NCI-H1417 (cell line): ENCODE measurements at places on chromosomes 3 and 15.

- no peak for DNase-seq
Observed at GRCh38 chr3:99418209-99418635, 220.2 kb upstream of the COL8A1 start.

DNA sequence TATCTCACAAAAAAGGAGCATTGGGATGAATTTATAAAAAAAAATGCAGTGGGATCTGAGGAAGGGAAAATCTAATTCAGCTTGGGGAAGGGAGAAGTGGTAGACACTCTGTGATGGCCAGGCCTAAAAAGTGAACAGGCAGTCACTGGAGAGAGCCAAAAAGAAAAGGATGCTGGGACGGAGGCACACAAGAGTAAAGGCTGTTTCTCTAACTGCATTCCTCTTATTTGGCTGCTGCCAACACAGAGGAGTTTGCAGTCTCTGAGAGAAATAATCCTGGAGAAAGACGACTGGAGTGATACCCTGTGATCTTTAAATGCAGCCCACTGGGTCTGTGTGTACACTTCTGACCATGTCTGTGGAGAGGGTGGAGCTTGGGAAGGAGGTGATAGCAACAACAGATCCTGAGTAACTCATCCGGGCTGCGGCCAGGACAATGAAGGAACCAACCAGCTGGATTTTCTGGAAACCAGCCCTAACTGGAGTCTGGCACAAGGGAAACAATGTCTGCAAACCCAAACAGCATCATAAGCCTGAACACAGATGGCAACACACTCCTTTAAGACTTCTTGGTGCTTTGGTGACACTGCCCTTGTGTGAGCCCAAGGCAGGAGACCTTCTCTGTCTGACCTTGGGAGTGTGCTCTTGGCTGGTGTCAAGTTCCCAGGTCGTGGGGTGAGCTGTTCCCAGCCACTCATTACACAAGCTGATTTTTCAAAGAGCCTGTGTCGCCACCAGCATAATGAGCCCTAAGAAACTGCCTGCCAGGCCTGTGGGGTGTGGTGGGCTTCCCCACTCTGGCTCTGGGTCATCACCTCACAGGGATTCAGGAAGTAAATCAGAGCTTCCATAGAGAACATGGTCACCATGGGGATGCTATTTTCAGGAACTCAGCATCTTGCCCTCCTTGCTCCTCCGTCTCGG, 8.0 kb downstream of the FYCO1 start:
- no peak for DNase-seq

DNA sequence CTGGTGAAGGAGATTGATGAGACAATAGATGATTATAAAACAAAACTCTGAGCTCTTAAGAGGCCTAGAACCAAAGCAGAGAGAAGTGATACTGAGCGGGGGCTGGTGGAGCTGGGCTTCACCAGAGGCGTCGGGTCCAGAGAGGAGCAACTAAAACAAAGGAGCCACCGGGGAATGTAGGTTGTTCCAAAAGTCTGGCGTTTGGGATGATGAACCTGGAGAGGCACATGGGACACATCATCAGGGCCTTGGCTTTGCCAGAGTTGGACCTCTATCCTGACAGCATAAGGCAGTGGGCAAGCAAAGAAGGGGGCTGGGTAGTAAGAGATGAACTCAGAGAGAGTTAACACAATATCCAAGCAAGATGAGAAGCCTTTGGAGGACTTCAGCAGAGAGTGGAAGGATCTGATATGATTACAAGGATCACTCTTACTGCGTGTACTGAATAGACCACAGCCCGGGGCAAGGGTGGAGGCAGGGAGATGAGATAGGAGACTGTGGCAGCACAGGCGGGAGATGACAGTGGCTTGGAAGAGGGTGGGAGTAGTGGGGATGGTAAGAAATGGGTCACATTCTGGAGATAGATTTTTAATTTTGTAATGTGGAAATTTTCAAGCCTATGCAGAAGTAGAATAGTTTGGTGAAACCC, 36.0 kb upstream of the RASA2 start:
- DNase-seq, result no peak

- no peak for DNase-seq
Observed at GRCh38 chr3:107561980-107562379, 39.2 kb downstream of the BBX start.

DNA sequence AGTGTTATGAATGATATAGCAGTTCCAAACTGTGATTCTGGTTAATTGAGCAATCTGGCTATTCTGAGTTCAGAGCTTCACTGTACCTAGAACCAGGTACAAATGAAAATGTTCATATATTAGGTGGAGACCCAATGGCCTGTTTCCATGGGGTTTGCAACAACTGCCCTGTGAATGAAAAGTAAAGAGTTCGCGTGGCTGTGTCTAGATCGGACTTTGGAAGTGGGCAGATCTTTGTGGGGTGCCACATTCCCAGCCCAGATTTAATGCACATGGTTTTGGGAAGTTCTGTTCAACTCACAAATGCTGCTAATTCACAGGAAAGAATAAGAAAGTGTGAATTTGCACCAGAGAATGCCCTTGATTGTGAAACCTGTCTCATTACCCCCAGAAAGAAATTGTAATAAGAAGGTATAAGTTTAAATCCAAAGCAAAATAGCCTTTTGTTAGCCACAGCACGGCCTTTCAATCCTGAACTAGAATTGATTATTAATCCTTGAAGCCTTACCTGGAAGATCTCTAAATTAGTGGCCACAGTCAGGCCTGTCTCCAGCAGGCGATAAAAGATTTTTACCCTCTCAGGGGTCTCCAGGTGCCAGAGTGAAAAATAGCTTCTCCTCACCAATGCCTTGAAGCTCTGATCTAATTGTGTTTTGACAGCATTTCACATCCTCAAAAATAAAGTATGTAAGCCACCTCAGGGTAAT, 22.6 kb downstream of the WHAMM start:
- no peak for DNase-seq

- no peak for DNase-seq
Observed at GRCh38 chr15:62588938-62589670, 424.0 kb upstream of the C2CD4B start.

DNA sequence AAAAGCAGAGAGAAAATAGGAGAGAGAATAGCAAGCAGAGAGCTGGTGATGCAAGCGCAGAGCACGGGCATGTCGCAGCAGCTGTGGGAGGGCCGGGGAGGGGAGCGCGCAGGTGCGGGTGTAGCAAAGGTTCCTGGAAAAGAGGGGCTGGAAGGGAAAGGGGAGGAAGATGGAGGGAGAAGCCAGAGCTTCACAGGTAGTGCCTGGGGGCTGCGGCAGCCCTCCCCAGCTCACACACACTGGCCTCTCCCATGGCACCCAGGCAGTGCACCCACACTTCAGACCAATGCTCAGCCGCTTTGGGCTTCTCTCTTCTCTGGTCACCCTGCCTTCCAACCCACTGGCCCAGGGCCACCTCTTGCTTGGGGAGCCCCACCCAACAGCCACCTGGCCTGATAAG, 72.1 kb downstream of the ADAMTS7 start:
- DNase-seq, result no peak

DNA sequence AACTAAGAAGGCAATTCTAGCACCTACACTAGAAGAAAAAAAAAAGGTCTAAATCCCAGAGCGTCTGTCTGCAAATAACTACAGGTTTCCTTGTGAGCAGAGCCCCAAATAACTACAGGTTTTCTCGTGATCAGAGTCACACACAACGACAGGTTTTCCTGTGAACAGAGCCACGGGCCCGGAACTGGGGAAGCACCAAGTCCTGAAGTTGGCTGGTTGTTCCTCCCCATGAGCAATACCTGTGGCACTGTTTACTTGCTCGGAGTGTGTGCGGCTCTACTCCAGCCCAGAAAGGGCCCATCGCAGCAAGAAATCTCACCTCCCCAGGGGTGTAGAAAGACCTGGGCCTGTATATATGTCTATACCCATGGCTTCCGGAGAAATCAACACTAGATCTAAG, 644 bp upstream of the MASP1 start:
- no peak for DNase-seq

GRCh38 chr15:74108111-74108510, 22.3 kb upstream of the ISLR2 start:
- no peak for DNase-seq

- no peak for DNase-seq
Observed at GRCh38 chr3:150922611-150923010, 17.4 kb upstream of the MINDY4B start.

DNA sequence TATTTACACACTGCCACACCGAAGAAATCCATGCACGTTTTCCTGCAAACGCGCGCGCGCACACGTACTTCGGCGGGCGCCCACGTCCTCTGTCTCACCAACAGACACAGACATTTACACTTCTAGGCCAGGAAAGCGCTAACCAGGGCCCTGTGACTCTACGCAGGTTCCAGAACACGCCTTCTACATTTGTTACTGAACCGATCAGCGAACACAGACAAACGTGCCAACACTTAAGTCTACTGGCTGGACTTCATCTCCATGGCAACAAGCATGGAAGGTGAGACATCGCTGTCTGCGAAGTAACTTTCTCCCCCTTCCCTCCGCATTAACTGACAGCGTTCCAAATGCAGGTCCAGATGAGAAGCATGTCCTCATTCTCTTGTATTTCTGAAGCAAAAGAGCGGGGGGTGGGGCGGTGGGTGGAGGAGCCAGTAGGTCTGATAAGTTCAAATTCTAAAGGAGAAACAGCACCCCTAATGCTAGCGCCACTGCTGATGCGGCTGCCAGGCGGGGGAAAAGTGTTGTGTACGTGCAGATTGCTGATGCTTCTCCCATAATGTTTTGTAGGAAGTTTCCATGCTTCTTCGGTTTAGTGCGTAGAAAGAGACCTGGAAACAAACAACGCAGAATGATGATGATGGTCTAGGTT, at the start of gene CTXN2:
CTXN2 (plus strand) TSS at position 92 of the 652 bp plus-strand sequence. CDS start 9,636 bp downstream, outside the sequence.
- peak; percentile 44 for DNase-seq

- DNase-seq, result peak; percentile 80
Observed at GRCh38 chr15:51681303-51681963, at the start of gene SCG3. Gene SCG3 (plus strand): TSS chr15:51681503. CDS start chr15:51681756, 253 bp downstream.

- DNase-seq, result peak; percentile 53
Observed at GRCh38 chr3:122560680-122561079, 3.4 kb downstream of the PARP9 start.

DNA sequence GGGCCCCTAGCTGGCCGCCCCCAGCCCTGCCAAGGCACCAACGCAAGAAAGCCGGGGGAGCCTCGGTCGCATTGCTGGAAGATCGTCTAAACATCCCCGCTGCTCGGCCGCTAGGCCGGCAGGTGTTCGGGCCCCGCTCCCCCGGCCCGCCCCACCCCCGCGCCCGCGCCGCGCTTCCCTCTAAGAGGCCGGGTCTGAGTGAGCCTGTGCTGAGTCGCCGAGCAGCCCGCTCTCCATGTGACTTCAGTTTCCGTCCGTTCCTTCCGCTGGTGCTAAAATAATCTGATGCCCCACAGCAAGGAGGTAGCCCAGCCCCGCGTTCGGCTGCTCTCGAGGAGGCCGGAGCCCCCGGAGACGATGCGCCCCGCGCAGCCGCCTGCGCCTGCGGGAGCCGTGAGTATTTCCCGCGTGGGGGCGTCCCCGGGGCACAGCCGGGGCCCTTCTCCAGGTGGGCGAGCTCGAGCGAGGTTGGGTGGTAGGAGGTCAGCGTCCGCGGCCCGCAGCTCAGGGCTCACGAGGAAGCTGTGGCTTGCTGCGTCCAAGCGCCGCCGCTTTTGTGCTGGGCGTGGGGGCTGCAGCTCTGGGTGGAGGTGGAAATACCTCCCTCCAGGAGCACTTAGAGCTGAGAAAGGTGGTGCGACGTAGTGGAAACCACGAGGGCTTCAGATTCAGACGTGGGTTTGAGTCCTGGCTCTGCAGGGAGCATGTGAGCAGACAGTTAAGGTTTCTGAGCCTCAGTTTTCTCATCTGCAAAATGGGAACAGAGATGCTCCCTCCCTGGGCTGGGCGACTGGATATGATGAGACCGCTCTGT, at the start of gene NRROS:
NRROS (plus strand) TSS at position 212 of the 814 bp plus-strand sequence. CDS start 14,846 bp downstream, outside the sequence.
- peak; percentile 88 for DNase-seq

GRCh38 chr15:84985158-84985557, 3.5 kb downstream of the PDE8A start:
- DNase-seq, result no peak

GRCh38 chr3:196138482-196139254, 56.8 kb upstream of the TFRC start:
- no peak for DNase-seq

DNA sequence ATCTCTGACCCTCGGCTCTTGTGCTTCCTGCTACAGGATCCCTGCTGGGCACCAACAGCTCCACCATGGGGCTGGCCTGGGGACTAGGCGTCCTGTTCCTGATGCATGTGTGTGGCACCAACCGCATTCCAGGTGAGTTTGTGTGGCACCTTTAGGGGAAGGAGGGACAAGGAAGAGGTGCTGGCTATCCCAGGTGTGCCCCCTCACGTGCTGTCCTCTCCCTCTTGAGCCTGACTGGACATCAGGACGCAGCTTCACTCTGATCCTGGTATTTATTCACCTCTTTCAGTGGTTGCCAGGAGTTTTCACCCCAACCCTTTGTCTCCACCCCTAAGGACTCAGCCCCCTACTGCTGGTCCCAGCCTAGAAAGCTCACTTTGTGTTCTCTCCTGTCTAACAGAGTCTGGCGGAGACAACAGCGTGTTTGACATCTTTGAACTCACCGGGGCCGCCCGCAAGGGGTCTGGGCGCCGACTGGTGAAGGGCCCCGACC, 960 bp downstream of the THBS1 start:
- no peak for DNase-seq

GRCh38 chr15:77201665-77202064, 130.8 kb upstream of the TSPAN3 start:
- no peak for DNase-seq

DNA sequence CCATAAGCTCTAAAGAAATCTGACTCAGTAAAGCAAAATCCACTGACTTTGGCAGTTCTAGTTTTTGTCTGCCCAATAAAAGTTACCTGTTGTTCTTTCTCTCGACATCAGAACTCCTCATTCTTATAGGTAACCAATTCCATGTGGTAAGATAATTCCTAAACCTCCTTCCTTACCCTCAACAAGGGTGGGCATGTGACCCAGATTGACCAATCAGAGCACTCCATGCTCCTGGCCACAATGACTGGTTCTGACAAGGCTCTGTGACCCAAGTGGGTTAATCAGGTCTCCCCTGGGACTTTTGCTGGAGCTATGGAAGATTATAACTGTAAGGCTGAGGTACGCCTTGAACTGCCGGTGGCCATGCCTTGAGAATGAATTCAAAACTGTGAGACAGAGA, 31.7 kb downstream of the LINS1 start:
- no peak for DNase-seq

GRCh38 chr15:33424025-33424424, 113.3 kb downstream of the RYR3 start:
- no peak for DNase-seq

GRCh38 chr15:96393209-96393513, 62.7 kb downstream of the NR2F2 start:
- DNase-seq, result no peak

DNA sequence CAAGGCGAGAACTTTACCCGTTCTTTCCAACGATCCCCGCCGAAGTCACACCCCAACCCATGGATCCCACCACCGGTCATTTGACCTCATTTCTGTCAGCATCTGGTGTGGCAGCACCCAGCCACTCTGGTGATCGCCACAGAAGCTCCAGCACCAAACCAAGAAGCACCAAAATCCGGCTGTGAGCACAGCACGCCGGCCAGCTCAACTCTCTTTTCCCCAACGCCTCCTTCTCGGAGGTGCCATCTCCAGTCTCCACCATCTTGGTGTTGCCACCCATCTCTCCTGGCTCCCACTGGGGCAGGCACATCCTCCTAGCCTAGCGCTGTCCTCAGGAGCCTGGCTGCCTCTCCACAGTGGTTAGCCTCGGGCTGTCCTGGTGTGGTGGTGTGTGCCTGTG, 6.5 kb downstream of the MUC4 start:
- no peak for DNase-seq
